ENCODE measurements at places on chromosomes 2 and 18.

GRCh38 chr2:42872721-42873120 lies 80.3 kb upstream of the HAAO start:
- DNase-seq, result no peak

- no peak for DNase-seq
These were observed 1.9 kb downstream of the SLC11A1 start for GRCh38 chr2:218383892-218384519.

GRCh38 chr2:235234736-235235135 lies 259.1 kb upstream of the AGAP1 start:
- peak; percentile 72 for DNase-seq

- DNase-seq, result no peak
These were observed 44.4 kb downstream of the BCL11A start for GRCh38 chr2:60509066-60509465.

DNA sequence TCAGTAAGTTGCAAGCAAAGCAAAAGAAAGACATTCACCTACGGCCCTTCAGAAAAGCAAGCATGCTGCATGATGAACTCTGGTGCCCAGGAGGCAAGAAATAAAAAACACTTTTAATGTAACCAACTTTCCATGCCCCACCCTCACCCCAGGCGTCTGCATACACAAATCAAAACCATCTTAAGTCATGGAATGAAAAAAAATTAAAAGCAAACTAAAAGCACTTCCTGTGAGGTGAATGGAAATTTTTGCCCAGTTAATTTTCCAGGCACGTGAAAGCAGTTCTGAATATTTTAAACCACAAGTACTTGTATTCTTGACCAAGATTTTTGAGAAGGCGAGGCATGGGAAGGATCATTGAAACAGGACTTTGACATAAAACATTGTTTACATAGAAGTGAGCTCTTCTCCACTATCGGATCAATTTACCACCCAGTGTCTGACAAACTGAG lies 2.5 kb upstream of the ICOS start:
- no peak for DNase-seq

DNA sequence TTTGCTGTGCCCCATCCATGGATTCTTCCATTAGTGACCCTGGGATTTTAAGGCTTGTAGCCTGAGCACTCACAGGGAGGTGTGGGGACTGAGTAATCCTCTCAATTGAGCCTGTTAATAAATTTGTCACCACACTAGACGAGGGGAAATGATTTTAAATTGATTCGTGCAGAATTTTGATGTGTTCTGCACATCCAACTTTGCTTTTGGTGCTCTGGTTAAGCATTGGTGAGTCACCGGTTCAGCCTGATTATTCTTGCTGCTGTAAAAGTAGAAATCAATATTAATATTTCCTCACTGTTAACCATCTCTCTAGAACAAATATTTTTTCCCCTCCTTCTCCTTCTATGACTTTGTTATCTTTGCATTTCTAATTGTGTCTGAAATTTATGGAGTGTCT lies 482.0 kb downstream of the TSN start:
- no peak for DNase-seq

Measured in NCI-H526 (cell line).